Frontal cortex (tissue), 4 donors: ENCODE measurements at places on chromosomes 12 and 14. TPM values are rescaled to one million over a fixed set of nuclear protein-coding genes. Genes with fewer than 3 reads are reported as not detected.

DNA sequence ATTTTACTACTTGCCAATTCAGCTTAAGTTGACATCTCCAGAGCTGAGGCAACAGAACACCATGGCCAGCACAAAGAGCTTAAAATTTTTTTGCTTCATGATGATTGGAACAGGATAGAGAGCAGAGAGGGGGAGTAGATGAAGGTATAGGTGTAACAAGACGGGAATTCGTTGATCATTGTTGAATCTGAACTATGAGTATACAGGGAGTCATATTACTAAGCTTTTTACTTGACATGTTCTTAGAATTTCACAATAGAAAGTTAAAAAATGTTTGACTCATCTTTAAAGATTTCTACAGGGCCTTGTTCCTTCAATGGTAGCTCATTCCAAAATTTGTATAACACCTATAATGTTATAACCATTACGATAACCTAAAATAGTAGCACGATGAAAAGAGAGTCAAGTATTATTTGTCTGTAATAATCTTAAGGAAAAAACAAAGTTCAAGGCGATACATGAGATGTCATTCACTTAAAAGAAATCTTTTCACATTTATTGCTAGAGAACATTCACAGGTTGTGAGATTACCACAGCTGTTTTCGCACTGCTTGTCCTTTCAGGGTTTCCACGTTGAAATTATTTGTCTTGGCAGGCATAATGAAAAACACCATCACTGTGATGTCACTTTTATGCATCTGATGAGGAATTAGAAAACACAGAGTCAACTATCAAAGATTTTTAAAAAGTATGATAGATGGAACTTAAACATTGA, 33.9 kb downstream of the SPX start:
- no peak for DNase-seq

DNA sequence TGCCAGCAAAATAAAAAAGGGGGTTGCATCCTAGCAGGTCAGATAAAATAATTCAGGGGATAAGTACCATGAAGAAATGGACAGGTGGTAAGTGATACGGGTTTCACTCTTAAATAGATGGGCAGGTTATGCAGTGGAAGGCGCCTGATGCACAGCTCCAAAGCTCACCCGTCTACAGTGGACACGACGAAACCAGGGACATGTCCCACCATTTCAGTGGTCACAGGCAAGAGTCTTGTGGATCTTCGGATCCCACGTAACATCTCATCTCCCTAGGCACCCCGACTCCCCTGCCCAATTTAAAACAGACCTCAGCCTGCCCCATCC, 60.5 kb downstream of the DDX51 start:
- no peak for DNase-seq

DNA sequence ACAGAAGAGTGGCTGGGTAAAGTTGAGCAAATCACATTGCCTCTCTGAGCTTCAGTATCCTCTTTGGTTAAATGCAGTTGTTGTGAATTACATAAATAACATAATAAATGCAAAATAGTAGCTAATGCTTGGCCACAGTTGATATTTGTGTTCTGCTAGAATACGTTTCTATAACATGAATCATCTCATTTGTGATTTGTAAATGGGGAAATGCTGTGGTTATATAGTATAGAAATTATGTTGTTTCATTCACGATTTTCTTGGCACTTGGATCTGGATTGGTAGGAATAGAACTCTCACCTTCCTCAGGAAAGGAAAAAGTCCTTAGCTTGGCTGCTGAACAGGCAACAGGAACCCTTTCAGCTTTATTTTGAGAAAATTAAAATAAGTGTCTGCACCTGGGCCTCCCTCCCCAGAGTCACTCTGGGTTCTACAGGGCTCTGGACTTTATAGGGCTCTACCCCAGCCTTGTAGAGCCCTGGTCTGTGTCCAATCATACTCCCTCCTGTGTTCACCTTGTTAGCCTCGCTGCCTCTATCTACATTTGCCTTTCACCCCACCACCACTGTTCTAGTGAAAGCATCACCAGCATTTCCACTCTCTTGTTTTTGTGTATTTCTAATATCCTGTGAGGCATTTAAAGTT, 107.7 kb upstream of the BCAT1 start:
- DNase-seq, result no peak

DNA sequence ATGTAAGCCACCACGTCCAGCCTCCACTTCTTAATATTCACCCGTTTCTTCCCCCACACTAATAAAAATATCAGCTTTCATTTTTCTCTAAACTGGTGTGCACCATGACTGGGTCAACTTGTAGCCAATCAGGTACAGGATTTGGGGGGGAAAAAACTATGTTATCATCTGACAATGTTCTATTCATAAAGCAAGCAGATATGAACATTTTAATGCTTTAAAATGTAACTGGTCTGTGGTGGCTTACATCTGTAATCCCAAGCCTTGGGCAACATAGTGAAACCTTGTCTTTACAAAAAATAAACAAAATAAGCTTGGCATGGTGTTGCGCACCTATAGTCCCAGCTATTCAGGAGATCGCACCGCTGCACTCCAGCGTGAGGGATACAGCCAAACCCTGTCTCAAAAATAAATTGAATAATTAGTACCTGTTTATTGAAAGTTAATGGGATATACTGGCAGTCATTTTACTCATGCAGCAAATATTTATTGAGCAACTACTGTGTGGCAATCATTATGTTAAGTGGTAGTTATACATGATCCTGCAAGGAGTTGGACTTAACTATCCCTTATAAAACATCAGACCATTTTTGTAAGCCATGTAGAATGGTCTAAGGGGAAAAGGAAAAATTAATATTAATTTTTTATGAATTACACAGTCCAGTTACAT, 15.3 kb upstream of the ITPR2 start:
- no peak for DNase-seq

GRCh38 chr12:113057565-113058485, 1.3 kb downstream of the DTX1 start:
- peak; percentile 33 for DNase-seq

DNA sequence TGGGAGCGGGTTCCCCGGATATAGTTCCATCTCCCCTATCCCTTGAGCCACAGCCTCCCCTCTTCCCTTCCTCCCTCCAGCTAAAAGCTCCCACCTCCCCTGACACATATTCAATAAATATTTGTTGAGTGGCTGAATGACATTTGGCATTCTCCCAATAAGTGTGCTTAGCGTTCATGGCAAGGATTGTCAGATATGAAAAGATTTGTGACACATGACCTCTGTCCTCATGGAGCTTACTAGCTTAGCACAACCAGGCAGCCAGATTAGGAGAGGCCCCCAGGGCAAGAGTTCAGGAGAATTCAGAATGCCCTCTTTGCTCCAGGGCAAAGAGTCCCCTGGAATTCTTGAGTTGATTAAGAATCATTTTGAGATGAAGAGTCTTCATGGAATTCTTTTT, 22.5 kb upstream of the SLC6A12 start:
- no peak for DNase-seq

GRCh38 chr12:99985129-99985570, 414 bp upstream of the ANKS1B start:
- DNase-seq, result no peak

GRCh38 chr12:11954181-11954580, 116.6 kb upstream of the BCL2L14 start:
- no peak for DNase-seq

DNA sequence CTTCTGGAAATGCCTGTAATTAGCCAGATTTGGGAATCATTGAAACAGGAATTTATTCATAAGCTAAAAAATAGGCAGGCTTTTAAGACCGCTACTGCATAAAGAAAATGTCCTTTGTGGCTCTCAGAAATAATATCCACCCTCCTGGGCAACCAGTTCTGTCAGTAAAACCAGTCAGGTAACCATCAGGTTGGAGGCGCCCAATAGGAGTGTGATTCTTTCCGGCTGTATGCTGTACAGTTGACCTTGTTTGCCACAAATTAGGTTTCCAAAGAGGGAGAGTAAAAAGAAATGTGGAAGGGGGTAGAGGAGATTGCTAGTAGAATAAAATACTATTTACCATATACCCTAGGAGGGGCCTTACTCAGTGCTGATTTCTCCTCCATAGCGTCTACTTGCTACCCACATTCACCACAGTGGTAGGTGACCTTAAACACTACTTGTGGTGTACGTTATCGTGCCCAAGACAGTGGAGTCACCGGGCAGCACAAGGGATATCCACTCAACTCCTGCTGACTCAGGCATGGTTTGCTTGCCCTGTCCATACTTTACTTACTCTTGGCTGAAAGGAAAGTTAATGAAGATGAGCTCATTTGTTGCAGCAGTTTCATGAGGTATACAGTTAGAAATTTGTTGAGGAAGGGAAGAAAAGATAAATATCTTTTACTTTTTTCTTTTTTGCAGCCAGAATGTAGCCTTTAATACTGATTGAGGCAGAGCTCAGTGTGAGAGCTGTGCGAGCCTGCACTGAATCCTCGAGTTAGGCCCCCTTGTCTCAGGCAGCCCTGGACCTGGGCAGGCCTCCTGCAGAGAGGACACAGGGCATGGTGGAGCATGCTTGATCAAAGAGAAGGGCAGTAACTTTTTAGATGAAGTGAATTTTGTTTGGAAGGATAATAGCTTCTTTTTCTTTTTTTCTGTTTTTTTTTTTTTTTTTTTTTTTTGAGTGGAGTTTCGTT, 76.7 kb downstream of the DIP2B start:
- no peak for DNase-seq

GRCh38 chr14:80901260-80901659, 40.3 kb downstream of the CEP128 start:
- no peak for DNase-seq

DNA sequence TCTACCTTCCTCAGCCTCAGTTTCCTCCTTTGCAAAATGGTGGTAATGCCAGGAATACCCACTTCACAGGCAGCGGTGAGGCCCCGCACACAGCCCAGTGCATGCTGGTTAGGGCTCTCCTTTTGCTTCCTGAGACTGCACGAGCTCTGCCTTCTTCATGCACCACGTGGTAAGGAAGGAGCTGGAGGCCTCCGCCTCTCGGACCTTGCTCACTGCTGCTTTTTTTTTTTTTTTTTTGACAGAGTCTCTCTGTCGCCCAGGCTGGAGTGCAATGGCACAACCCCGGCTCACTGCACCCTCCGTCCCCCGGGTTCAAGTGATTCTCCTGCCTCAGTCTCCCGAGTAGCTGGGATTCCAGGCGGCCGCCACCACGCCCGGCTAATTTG, 18.1 kb downstream of the TAMALIN start:
- DNase-seq, result no peak

- no peak for DNase-seq
These were observed 1.7 kb downstream of the ATF7IP start for GRCh38 chr12:14367040-14367661.

DNA sequence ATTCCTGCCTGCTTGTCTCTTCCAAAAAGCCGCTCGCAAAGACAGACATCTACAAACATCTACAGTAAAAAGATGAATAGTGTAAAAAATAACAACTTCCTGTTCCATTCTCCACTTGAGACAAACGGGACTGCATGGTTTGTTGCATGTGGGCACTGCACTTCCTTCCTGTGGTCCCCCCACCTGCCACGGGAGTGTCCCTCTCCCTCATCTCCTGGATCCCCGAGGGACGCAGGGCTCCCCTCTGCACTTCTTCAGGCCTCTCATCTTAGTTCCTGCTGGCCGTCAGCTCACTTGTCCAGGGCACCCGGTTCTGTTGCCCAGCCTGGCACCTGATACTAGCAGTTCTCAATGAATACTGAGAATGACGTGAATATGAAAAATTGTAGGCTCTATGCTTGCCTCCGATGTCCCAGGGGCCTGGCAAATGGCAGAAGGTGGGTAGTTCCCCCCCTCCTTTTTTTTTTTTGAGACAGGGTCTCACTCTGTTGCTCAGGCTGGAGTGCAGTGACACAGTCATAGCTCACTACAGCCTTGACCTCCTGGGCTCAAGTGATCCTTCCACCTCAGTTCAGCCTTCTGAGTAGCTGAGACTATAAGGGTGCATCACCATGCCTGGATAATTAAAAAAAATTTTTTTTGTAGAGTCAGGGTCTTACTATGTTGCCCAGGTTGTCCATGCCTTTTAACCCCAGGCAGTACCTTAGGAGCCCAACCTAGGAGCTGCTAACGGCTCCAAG, 3.5 kb upstream of the KLC1 start:
- no peak for DNase-seq

- DNase-seq, result no peak
These were observed 82.7 kb downstream of the TBC1D30 start for GRCh38 chr12:64907097-64907496.

- DNase-seq, result no peak
These were observed 245 bp upstream of the BRMS1L start for GRCh38 chr14:35825968-35826217.

- DNase-seq, result no peak
These were observed 27.3 kb upstream of the HELB start for GRCh38 chr12:66275040-66275439.

- no peak for DNase-seq
These were observed 663 bp upstream of the SNAPC1 start for GRCh38 chr14:61761557-61761956.

GRCh38 chr12:20142316-20142715, 226.0 kb upstream of the PDE3A start:
- DNase-seq, result no peak

DNA sequence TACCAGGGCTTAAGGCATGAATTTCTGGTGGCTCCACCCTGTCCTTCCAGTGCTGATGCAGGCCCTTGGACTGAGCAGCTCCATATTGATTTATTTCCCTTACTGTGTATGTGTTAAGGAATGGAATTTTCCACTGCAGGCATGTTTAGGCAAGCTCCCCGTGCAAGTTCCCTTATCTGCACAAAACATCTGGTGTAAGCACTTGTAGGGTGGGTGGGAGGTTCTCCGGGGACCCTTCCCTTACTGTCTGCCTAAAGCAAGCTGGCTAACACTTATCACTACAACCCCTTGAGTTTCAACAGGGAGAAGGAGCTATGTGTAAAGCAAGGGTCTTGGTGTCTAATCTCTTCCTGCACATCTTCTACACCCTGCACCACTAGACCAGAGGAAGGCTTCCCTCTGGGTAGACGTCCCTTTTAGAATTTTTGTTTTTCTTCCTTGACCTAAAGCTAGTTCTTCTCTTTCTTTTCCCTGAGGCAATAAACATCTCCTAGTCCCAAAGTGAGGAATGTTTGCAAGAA, 22.0 kb upstream of the DRAM1 start:
- no peak for DNase-seq

- DNase-seq, result no peak
These were observed 29.7 kb downstream of the LGR5 start for GRCh38 chr12:71469258-71469750.

GRCh38 chr12:24631676-24632426, 317.1 kb downstream of the BCAT1 start:
- no peak for DNase-seq

KLRC4 gene
- total RNA-seq, result not detected

MSI1 gene
- total RNA-seq, result 6.9 TPM

DHRS2 gene
- total RNA-seq, result 0.41 TPM

PRIMA1 gene
- under 0.01 TPM for total RNA-seq

ST8SIA1 gene
- 17.5 TPM for total RNA-seq

FAM186B gene
- 0.41 TPM for total RNA-seq

RDH5 gene
- 4.5 TPM for total RNA-seq

PMEL gene
- total RNA-seq, result not detected

LBHD2 gene
- not detected for total RNA-seq

MORN3 gene
- 3.3 TPM for total RNA-seq
